Colonic mucosa (tissue), 4 donors: ENCODE measurements at places on chromosomes 6 and 20. TPM values are rescaled to one million over a fixed set of nuclear protein-coding genes. Genes with fewer than 3 reads are reported as not detected.

DNA sequence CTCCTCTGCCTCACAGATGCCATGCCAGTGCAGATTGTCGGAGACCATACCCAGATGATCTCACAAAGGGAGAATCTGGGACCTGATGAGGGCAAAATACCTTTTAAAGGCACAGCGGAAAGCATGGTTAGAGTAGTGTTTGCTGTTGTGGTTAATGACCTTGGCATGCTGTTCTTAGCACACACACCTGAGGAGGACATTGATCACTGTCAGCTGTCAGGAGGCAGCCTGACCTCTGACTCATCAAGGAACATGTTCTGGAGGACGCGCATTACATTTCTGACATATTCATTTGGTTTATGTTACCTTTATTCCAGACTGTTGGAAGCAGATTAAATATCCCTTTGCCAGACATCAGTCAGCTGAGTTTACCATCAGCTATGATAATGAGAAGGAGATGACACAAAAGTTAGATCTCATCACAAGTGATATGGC lies 57.1 kb downstream of the GOPC start:
- no peak for DNase-seq

Gene KCNK5
- 39.6 TPM for total RNA-seq

DNA sequence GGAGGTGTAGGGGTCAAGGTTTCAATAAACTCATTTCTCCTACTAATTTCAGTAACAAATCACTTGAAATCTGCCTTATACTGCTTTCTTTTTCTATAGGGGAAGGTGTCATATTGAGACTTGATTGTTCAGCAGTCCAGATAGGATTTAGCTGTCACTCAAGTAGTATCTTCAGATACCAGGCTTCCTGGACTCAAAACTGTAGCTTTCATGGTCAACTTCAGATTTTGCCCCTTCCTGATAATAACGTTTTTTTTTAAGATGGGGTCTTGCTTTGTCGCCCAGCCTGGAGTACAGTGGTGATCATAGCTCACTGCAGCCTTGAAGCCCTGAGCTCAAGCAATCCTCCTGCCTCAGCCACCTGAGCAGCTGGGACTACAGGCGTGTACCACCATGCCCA lies 77.8 kb downstream of the JAG1 start:
- DNase-seq = no peak

- no peak for DNase-seq
Observed at GRCh38 chr6:33839399-33840047, 35.7 kb upstream of the MLN start.

DNA sequence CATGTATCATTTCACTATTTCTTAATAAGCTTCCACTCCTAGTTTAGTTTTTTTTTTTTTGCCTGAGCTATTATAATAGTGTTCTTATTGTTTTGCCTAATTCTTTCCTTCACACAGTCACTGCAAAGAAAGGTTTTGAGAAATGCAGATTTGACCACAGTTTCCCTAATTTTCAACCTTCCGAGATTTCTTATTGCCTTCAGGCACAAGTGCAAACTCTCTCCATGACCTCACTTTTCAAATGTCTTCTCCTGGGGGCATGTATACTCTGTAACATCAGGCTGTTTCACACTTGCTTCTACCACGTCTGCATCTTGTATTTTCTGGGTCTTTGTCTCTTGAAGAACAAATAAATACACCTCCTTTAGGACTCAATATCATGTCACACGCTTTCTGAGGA lies 339.0 kb upstream of the CITED2 start:
- no peak for DNase-seq

Gene TSPYL4
- total RNA-seq = 7.0 TPM

DNA sequence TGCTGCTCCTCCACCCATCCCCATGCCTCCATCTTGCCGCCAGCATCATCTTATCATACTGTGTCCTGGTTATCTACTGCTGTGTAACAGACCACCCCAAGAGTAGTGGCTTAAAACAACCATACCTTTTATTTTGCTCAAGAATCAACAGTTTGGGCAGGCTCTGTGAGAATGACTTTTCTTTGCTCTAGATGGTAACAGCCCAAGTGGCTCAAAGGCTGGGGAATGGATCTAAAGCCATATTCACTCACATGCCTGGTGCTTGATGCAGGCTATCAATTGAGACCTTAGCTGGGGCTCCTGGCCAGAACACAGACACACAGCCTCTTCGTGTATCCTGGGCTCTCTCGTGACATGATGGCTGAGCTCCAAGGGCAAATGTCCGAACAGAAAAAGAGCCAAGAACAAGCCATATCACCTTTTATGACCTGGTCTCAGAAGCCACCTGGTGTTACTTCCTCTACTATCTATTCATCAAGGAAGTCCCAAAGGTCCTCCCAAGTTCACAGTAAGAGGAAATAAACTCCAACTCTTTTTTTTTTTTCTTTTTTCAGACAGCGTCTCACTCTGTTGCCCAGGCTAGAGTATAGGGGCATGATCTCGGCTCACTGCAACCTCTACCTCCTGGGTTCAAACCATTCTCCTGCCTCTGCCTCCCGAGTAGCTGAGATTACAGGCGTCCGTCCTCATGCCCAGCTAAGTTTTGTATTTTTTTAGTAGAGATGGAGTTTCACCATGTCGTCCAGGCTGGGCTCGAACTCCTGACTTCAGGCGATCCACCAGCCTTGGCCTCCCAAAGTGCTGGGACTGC lies 159.3 kb upstream of the JARID2 start:
- peak; percentile 38 for DNase-seq

Gene BPIFA1
- not detected for total RNA-seq

Gene SIRPD
- total RNA-seq = not detected
